ENCODE measurements at places on chromosomes 6 and 20.

- DNase-seq, result no peak
These were observed 56.8 kb downstream of the CCDC170 start for GRCh38 chr6:151550618-151551017.

- DNase-seq, result no peak
These were observed 14.5 kb upstream of the ELMO2 start for GRCh38 chr20:46420878-46421277.

DNA sequence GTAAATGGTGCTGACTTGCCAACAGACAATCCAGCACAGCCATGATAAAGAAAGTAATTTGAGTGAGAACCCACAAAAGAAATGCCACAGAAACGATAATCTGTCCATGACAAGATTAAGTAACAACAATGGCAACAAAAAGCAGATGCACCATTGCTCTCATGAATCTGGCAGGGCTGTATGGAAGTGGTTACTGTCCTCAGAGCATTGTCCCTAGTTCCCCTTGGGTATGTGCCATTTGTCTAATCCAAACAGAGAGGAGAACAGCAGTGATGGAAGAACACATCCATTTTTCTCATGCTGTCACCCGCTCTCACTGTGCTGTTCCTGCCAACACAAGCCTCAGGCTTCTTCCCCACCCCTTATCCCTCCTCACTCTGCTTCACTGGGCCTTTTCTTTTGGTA, 65.8 kb downstream of the REV3L start:
- no peak for DNase-seq

DNA sequence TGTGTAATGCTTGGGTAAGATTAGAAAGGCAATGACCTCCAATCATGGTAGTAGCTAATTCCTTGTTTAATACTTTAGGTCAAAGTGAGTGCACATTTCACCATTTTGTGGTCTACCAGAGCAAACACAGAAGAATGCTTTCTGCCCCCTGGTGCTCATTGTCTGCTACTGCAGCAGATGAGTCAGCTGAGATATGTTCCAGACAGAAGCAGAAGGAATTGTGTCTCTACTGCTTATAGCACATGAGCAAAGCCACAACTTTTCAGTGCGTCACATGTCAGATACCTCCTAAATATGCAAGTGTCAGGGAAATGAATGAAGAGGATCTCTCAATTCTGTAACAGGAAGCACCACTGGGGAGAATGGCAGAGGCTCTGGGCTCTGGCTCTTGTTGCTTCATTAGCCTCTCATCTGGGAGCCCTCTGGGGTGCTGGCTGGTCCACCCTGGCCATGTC, 308.9 kb downstream of the ALDH8A1 start:
- DNase-seq, result peak; percentile 64

- DNase-seq, result no peak
These were observed 102.8 kb upstream of the TMEM170B start for GRCh38 chr6:11434565-11435326.

Measured in stimulated activated naive B cell treated with anti-CD40 and anti-IgM and Interleukin-4, amounts not matched to agents 10 μg/mL and 1 μg/mL and 100 μg/mL, for 72 hours (primary cell).